ENCODE measurements at places on chromosomes 3 and 15.

GRCh38 chr15:37819191-37819590, 115.2 kb upstream of the TMCO5A start:
- no peak for DNase-seq

DNA sequence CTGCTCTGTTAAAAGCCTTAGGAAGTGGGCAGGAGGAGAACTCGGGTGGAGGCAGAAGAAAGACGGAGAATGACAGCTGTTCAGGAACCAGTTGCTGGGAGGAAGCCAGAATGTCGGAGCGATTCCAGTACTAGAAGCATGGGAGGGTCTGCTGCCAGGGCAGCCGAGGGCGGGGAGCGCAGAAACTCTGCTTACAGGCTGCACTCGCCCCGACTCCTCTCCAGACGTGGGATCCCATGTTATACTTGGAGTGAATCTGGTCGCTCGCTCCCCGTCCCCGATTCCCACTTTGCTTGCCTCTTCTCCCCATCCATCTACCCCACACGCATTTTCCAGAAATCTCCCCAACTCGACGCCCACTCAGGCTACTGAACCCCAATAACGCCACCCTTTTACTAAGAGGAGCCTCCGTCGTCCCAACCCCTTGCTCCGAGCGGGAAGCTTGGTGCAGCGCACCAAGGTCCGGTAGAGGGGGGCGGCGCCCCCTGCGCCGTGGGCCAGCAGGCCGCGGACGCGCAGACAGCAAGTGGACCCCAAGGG, 665 bp downstream of the GATM start:
- no peak for DNase-seq

DNA sequence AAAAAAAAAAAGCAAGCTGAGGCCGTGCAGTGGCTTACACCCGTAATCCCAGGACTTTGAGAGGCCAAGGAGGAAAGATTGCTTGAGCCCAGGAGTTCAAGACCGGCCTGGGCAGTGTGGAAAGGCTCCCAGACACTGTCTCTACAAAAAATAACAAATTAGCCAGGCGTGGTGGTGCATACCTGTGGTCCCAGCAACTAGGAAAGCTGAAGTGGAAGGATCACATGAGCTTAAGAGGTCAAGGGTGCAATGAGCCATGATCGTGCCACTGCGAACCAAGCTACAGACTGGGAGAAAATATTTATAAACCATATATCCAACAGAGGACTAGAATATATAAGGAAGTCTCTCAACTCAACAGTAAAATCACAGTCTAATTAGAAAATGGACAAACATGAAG, 10.0 kb downstream of the KLHDC8B start:
- DNase-seq = no peak

- no peak for DNase-seq
Observed at GRCh38 chr3:102259663-102260062, 175.2 kb upstream of the ZPLD1 start.

DNA sequence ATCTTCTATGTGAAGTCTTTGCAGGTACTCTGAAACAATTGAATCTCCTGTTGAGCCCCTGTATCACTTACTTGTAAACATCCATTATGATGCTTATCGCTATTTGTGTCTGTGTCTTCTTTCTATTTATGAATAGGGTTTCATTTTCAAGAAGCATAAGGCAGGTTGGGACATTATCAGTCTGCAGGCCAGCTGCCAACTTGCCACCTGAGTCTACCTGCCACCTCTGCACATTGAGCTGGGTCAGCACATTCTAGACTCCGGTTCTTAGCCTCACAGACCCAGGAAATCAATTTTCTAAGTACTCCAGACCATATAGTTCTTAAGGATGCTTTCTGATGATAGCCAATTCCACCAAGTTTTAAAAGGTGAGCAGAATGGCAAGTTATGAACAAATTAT, 105.7 kb upstream of the MCTP2 start:
- no peak for DNase-seq

DNA sequence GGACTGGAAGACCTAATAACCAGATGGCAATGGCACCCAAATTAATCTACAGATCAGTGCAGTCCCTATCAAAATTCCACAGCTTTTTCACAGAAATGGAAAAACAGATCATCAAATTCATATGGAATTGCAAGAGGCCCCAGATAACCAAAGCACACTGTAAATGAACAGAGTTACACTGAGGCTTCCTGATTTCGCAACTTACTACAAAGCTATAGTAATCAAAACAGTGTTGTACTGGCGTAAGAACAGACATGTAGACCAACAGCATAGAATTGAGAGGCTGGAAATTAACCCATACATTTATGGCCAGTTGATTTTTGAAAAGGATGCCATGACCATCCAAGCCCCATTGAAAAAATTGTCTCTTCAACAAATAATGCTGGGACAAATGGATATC, 16.2 kb downstream of the XPC start:
- no peak for DNase-seq

DNA sequence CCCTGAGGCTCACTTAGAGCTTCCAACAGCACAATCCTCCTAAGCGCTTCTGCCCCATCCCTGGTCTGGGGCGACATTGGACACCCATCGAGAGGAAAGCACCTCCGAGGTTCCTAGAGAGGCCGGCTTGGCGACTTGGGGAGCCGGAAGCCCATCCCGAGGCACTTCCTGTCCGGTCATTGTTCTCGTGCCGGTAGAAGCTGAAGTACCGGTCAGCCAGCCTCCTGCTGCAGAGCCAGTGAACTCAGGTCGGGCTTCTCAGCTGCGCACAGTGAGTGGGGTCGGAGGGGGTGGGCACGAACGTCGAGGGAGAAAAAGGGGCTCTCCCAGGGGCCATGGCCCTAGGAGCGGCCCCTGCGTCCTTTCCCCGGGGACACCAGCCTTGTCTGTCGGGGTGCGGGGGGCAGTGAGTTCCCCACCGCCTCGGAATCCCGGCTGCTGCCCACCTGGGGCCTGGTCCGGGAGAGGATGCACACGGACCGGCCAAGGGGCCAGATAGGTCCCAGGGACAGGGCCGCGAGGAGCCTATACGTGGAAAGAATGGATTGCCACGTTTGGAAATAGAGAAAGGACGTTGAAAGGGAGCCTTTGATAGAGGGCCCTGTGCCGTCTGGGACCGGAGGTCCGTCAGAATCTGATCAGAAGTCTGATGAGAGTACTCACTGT, at the start of gene ZNF35:
TSS of gene ZNF35 (plus strand) at position 169 of the 666 bp plus-strand sequence. CDS start 2,336 bp downstream, outside the sequence.
- DNase-seq = peak; percentile 92

- DNase-seq = no peak
Observed at GRCh38 chr3:150920236-150920635, 15.0 kb upstream of the MINDY4B start.

DNA sequence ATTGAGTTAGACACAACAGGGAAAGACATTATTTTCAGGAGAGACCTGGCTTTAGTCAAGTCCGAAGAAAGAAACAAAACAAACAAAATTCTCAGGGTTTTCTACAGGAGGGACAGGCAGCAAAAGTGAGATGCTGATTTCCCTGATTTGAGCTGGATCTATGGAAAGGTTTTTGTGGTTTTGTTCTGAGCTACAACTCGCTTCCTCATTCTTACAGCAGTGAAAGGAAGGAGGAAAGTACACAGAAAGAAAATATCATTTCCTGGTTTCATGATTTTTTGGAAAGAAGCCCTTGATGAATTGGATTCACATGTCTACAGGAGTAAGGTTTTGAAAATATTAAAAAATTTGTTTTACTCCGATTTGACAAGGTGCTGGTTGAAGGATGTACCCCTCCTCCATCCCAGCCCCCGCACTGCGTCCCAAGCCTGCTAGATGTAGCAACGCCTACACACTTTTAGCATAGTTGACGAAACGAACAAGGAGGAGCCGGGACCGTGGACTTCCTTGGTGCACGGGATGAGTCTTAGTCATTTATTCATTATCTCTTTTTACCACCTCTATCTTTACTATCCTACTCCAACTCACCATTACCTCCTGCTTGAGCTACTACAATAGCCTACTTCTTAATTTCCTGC, 10.8 kb downstream of the PRICKLE2 start:
- no peak for DNase-seq

- DNase-seq = no peak
Observed at GRCh38 chr3:10004960-10005564, 18.4 kb upstream of the EMC3 start.

GRCh38 chr15:101651554-101652097, 555 bp downstream of the TM2D3 start:
- no peak for DNase-seq

- no peak for DNase-seq
Observed at GRCh38 chr3:124336067-124336656, 344.2 kb upstream of the ROPN1 start.

DNA sequence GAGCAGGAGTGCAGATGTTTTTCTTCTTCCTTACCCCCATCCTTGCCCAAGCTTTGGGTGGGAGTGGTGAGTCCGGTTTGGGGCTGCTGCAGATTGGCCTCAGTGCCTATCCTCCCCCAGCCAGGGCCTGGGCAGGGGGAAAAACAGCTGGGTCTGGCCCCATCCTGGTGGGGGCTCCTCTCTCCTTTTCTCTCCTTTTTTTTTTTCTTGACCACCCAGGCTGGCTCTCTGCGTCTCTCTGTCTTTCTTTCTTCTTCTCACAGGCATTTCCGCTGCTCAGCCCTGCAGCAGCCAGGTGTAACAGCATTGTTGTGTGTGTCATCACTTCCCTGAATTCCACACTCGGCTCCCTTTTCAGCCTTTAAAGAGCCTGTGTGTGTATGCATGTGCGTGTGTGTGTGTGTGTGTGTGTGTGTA, 2.0 kb downstream of the FOXL2NB start:
- DNase-seq = no peak

DNA sequence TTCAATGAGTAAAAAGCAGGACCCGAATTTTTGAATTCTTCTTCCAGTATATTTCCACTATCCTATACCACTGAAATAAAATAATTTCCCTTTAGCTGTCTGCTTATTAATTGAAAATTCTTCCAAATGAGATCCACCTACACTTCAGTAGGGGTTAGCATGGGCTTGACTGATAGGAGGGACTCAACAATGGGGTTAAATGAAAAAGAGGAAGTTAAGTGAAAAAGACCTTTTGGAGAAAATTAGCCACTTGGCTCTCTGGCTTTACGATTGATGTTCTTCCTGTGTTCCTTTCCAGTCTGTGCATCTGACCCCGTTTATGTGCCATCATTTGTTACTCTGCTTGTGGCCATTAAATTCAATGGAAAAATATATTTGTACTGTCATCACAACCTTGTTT, 54.0 kb upstream of the GCNT3 start:
- DNase-seq = no peak

DNA sequence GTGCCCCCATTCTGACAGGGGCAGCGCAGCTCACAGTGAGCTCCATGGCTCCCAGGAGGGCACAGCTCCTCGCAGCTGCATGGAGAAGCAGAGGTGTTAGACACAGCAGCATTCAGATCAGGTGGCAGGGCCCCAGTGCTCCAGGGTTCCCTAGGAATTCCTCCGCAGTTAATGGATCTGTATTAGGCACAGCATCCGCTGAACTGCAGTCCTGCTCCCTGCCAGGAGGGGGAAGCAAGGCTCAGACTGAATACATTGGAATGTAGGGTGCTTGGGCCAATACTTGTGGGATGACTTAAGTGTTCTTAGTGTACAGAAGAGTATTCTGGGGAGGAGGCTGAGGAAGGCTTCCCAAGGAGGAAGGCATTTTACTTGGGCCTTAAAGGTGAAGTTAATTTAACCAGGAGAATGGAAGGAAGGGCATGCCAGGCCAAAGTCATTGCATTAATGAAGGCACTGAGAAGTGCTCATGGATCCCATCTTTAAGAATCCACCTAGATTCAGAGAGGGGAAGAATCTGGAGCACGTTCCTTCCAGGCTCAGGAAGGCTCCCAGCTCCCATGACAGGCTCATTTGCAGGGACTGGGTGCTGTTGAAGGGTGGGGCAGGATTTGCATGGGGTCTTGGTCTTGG, 111.6 kb downstream of the RAB11A start:
- DNase-seq = peak; percentile 60

DNA sequence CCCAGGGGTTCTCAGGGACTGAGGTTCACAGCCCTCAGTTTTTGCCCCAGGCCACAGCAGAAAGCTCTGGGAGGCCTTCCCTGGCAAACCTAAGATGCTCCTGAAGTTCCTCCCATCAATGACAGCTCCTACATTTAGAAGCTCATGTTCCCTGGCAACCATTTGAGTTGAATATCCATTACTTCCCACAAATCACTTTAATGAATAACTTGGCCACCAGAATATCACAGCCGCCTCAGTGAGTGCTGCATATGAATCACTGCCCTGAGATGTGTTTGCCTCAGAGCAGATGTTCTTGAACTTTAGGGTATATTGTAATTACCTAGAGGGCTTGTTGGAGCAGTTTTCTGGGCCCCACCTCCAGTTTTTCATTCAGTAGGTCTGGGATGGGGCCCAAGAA, 27.4 kb downstream of the SLCO2A1 start:
- no peak for DNase-seq

DNA sequence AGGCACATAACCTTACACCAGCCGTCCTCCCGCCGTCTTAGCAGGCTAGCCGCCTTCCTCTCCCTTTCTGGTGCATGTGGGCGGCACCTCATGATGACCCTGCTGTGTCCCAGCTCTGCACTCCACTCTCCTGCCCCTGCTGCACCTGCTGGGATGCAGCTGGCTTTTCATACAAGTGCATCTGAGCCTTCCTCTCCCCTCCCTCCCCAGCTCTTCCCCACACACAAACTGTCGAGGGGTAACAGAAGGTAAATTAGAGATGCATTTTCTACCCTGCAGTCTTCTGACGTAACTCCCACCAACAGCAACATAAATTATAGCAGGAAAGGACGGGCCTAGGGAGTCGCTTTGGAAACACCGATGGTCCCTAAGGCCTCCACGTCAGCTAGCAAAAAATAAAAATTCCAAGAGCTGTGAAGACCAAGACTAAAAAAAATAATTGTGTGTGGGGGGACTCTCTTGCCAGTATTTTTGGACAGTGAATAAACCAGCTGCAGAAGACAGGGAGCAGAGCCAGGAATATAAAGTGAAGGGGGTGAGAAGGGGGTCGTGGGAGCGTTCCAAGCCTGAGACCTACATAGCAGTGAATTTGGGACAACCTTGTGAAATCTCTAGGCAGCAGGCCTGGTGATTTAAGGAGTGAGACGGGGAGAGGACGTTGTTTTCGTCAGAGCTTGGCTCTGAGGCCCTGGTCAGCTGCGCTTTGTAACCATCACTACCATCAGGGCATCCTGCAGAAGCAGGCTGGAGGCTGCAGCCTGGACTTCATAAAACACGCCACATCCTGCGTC, 216.2 kb downstream of the ADAMTS17 start:
- DNase-seq = no peak

GRCh38 chr15:87082581-87082980, 1002.9 kb downstream of the AGBL1 start:
- DNase-seq = no peak

- no peak for DNase-seq
Observed at GRCh38 chr3:23809294-23809693, 3.5 kb downstream of the UBE2E1 start.

- no peak for DNase-seq
Observed at GRCh38 chr3:5298453-5298852, 110.9 kb downstream of the EDEM1 start.

- no peak for DNase-seq
Observed at GRCh38 chr15:92614791-92615785, 40.5 kb downstream of the FAM174B start.
